ENCODE measurements at places on chromosomes 1 and 21. TPM values are rescaled to one million over a fixed set of nuclear protein-coding genes. Genes with fewer than 3 reads are reported as not detected.

DNA sequence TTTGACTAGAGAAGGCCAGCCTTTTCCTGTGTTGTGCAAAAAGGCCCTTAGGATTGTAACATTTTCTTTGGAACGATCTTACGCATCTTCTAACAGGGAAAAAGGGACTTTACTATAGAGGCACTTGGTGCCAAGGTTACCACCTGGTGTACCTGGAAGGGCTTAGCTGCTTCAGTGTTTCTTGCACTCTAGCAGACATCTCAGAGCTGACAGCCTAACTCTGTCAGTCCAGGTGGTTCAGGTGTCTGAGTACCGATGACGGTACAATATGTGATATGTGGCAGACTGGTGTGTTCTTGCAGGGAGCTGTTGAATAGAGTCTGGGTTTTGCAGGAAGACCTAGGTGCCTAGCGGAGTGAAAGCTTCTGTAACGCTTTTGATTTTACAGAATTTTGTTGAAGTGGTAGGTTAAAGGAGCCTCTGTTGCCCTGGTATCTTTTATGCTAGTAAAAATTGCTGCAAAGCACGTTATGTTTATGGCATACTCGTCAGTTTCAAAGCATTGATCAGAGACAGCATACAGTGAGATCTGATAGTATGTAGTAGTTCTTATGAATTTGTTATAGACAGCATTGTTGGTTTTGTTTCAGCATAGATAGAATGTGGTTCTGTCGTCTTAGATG lies 1.4 kb downstream of the MAGI3 start:
- H3K27me3 ChIP-seq = no peaks in the 10 kb centered on the region
- no peak for DNase-seq
- H3K36me3 ChIP-seq = no peaks in the 10 kb centered on the region

TMEM82 gene
- not detected for total RNA-seq

GRCh38 chr1:161351482-161351881 lies 16.2 kb downstream of the CFAP126 start:
- H3K27me3 ChIP-seq = no peaks in the 10 kb centered on the region
- H3K4me1 ChIP-seq = no peaks in the 10 kb centered on the region
- H3K4me3 ChIP-seq = no peak overlapping the region
- no peak overlapping the region for H3K27ac ChIP-seq

- peaks cover 23% of the 10 kb centered on the region for H3K27me3 ChIP-seq
- peaks cover 20% of the 10 kb centered on the region for H3K36me3 ChIP-seq
- peaks cover 4% of the 10 kb centered on the region for H3K4me1 ChIP-seq
- peak within 1 kb of the TSS; percentile 64 for H3K4me3 ChIP-seq
Observed at GRCh38 chr1:39491146-39491921, at the start of gene BMP8A. Gene BMP8A (plus strand): TSS chr1:39491636. CDS start chr1:39491992, 356 bp downstream.

DNA sequence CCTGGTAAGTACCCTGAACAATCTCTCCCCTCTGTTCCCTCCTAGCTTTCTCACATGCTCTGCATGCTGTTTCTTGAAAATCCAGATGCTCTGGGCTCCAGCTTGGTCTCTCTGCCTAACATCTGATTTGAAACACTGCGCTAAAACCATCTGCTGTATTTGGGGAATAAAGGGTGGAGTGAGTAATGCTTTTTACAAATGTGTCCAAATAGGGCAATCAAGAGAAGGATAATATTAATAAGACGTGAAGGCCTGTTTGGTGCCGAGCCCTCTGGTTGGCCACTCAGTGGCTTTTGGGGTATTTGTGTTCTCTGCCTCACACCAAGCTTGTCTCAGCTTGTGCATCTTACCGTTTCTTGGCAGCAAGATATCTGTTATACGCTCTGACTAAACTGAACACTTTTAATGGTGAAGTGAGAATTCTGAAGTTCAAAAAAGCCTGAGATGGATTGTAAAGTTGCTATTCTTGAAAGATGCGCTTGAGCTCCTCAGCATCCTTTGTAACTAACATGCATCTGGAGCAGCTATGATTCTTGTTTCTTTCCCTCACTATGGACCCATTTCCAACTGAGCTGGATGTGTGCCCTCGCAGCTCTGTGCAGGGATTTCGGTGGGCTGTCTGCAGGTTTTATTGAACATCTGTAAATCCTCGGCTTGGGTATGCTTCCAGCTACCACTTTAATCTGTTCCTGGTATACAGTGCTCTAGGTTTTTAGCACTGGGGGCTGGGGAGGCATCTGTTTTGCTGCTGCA lies 269.4 kb downstream of the RWDD3 start:
- H3K27me3 ChIP-seq = peaks cover 1% of the 10 kb centered on the region
- H3K27ac ChIP-seq = no peak overlapping the region
- DNase-seq = no peak
- no peaks in the 10 kb centered on the region for H3K36me3 ChIP-seq

TIAM1 gene
- 0.89 TPM for total RNA-seq

HHAT gene
- total RNA-seq = 0.15 TPM

DNA sequence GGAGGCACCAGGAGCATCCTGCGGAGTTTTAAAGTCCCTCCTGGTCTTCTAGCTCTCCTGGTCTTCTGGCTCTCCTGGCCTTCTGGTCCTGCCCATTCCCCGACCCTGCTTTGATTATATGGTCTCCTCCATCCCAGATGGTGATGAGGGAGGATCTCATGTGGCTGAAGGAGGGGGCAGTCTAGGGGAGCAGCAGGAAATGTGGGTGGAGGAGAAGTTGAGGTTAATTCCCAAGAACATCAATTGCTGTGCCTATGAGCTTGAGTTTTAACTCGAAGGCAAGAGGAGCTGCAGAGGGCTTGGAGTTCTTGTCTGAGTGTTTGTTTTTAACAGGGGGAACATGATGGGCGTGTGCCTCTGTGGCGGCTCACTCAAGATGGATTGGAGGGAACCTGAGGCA lies 408.8 kb downstream of the MATN1 start:
- H3K4me1 ChIP-seq = no peaks in the 10 kb centered on the region
- H3K36me3 ChIP-seq = no peaks in the 10 kb centered on the region
- H3K27me3 ChIP-seq = no peaks in the 10 kb centered on the region
- no peak overlapping the region for H3K27ac ChIP-seq

GREM2 gene
- 1.6 TPM for total RNA-seq

DNA sequence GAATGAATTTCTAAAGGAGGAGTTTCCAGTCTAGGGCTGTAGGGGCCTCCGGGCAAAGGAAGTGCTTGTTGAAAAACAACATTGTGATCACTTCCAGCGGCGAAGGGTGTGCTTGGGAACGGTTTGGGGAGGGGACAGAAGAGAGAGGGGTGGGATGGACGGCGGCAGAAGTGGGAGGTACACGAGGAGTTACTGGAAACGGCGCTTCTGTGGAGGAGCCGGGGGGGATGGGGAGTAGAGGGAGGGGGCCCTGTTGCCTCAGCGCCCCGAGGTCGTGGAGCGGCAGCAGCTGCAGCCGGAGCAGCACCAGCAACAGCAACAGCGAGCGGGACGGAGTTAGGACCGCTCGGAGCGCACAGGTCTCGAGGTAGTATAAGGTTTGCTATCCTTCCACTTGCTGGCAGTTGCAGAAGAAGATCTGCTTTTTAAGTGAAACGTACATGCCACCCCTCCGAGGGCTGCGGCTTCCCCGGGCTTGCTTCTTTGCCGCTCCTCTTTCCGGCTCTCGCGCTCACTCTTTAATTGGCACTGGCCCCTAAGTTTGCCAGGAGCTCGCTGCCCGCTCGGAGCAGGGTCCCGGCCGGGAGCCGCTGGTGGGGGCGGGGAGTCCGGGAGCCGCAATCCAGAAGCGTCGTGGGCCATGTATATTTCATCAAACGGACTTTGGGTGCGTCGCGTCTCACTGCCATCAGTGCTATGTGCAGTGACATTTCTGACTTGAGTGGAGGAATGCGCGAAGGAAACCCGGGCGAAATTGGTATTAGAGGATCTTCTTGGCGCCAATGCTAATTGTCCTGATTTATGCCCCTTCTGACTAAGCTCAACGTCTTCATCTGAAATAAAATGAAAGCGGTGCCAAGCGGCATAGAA lies 771 bp upstream of the NTNG1 start:
- H3K27me3 ChIP-seq = peaks cover 62% of the 10 kb centered on the region
- peaks cover 8% of the 10 kb centered on the region for H3K4me1 ChIP-seq
- no peak overlapping the region for H3K27ac ChIP-seq

GRCh38 chr21:24259241-24259640 lies 1348.0 kb downstream of the MRPL39 start:
- no peak overlapping the region for H3K27ac ChIP-seq
- no peak overlapping the region for H3K4me3 ChIP-seq
- no peaks in the 10 kb centered on the region for H3K27me3 ChIP-seq

GRCh38 chr1:160370561-160371345 lies 3.9 kb downstream of the NHLH1 start:
- no peaks in the 10 kb centered on the region for H3K27me3 ChIP-seq
- no peak for DNase-seq
- no peak overlapping the region for H3K4me3 ChIP-seq
- H3K4me1 ChIP-seq = no peaks in the 10 kb centered on the region

GRCh38 chr1:78231894-78232293 lies 186.1 kb downstream of the GIPC2 start:
- H3K4me1 ChIP-seq = no peaks in the 10 kb centered on the region
- DNase-seq = no peak
- H3K36me3 ChIP-seq = no peaks in the 10 kb centered on the region
- H3K27me3 ChIP-seq = peaks cover 2% of the 10 kb centered on the region

DNA sequence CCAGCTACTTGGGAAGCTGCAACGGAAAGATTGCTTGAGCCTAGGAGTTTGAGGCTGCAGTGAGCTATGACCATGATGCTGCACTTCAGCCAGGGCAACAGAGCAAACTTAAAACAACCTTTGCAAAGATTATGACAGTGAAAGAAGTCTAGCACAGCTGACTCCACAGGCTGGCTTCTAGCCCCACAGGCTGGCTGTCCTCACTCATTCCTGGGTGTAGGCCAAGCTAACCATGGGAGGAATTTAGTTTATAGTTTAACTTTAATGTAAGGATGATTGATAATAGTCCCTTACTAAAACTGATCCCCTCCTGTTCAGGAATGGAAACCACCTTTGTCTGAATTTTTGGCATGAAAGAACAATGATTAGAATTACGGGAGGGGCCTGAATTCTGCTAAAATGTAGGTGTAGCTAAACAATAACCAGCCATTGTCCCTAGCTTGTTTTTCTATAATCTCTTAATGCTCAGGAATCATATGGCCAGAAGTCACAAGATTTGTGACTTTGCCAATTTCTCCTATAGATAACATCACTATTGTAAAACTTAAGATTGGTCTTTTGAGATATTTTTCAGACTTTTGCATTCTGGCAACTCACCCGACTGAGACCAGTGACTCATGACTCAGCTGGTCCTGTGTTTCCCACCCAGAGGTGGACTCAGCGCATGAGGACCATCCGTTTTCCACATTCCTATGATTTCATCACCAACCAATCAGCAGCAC lies 28.1 kb upstream of the SGIP1 start:
- no peaks in the 10 kb centered on the region for H3K27me3 ChIP-seq
- H3K4me1 ChIP-seq = no peaks in the 10 kb centered on the region
- no peak for DNase-seq

GRCh38 chr1:115282807-115283208 lies 55.2 kb downstream of the NGF start:
- no peaks in the 10 kb centered on the region for H3K36me3 ChIP-seq
- H3K4me3 ChIP-seq = no peak overlapping the region
- H3K27me3 ChIP-seq = no peaks in the 10 kb centered on the region
- H3K4me1 ChIP-seq = no peaks in the 10 kb centered on the region

DNA sequence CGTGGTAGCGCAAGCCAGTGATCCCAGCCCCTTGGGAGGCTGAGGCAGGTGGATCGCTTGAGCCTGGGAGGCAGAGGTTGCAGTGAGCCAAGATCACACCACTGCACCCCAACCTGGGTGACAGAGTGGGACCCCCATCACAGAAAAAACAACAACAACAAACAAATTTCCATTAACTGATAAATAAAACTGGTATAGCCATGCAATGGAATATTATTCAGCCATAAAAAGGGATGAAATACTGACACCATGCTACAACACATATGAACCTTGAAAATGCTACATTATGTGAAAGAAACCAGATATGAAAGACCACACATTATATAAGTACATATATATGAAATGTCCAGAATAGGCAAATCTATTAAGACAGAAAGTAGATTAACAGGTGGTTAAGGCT lies 12.0 kb downstream of the CLCC1 start:
- no peak overlapping the region for H3K27ac ChIP-seq
- DNase-seq = no peak
- no peak overlapping the region for H3K4me3 ChIP-seq

KCNA3 gene
- total RNA-seq = not detected

- H3K27me3 ChIP-seq = no peaks in the 10 kb centered on the region
- H3K4me1 ChIP-seq = peaks cover 25% of the 10 kb centered on the region
- no peaks in the 10 kb centered on the region for H3K36me3 ChIP-seq
- peak overlapping the region; percentile 30 for H3K4me3 ChIP-seq
- H3K27ac ChIP-seq = no peak overlapping the region
- DNase-seq = no peak
Observed at GRCh38 chr1:243713470-243714186, 136.4 kb downstream of the AKT3 start.

NHLH1 gene
- total RNA-seq = not detected

THEMIS2 gene
- total RNA-seq = 3.7 TPM

DNA sequence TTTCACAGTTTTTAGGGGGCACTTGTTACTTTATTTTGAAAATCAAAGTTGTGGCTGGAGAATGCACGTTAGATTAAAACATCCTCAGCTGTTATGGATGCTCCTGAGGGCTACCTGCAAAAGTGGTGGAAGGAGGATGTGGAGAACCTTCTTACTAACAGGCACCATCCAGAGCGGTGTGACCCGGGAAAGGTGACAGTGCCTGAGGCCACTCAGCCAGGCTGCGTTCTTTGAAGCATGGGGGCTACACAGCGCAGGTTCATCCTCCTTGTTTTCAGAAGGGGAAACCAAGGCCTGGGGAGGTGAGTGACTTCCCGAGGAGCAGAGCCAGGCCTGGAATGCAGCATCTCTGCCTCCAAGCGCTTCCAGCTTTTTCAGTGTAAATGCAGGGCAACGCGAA lies 24.0 kb downstream of the DMRTB1 start:
- no peak overlapping the region for H3K4me3 ChIP-seq
- H3K4me1 ChIP-seq = no peaks in the 10 kb centered on the region
- H3K27ac ChIP-seq = no peak overlapping the region
- H3K36me3 ChIP-seq = no peaks in the 10 kb centered on the region

- H3K4me1 ChIP-seq = no peaks in the 10 kb centered on the region
- no peaks in the 10 kb centered on the region for H3K36me3 ChIP-seq
- H3K4me3 ChIP-seq = no peak overlapping the region
- no peak overlapping the region for H3K27ac ChIP-seq
Observed at GRCh38 chr1:248802454-248802853, 23.3 kb downstream of the SH3BP5L start.

- H3K27ac ChIP-seq = no peak overlapping the region
- H3K36me3 ChIP-seq = no peaks in the 10 kb centered on the region
- H3K4me1 ChIP-seq = no peaks in the 10 kb centered on the region
- no peak for DNase-seq
Observed at GRCh38 chr1:233707153-233707879, 93.4 kb downstream of the KCNK1 start.

CITED4 gene
- total RNA-seq = 16.0 TPM

HES3 gene
- total RNA-seq = not detected

KCNA2 gene
- 0.40 TPM for total RNA-seq

OLIG1 gene
- 3.4 TPM for total RNA-seq

- DNase-seq = no peak
- H3K36me3 ChIP-seq = no peaks in the 10 kb centered on the region
- peaks cover 19% of the 10 kb centered on the region for H3K27me3 ChIP-seq
- H3K4me1 ChIP-seq = peaks cover 6% of the 10 kb centered on the region
Observed at GRCh38 chr1:32925403-32926162, 24.4 kb upstream of the TMEM54 start.

Data from psoas muscle (tissue), 8 donors.